Suppressor macrophage (primary cell): ENCODE measurements at places on chromosomes 1 and 21.

- no peak for DNase-seq
Measured at GRCh38 chr1:196558411-196558810, 49.8 kb downstream of the KCNT2 start.

DNA sequence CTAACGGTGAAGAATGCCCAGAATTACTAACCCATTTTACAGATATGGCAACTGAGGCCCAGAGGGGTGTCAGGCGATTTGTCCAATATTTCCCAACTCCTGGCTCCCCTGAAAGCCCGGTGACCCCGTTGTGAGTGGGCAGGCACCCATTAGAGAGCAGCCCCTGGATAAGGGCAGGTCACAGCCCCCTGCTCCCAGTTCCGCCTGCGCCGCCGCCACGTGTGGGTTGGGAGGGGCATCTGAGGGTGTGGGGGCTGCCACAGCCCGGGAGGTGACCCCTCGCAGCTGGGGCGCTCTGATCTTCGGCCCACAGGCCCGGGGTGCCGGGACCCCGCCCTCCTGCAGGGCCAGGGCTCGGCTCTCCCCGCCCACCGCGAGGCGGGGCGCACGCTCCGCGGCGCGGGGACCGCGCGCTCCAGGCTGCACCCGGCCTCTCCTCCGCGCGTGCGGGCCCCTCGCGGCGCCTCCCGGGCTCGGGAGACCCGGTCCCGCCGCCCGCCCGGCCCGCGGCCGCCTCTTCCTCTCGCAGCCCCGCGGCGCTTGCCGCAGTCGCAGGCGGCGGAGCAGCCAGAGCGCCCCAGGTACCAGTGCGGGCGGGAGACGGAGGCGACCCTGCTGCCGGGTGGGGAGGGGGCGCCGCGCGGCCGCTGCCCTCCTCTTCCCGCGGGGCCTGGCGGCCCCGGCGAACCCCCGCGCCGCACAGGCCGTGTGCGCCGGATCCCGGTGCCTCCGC is at the start of gene HTR6:
Gene HTR6 (plus strand): TSS at position 423 of the 733 bp plus-strand sequence. CDS start 879 bp downstream, outside the sequence.
- DNase-seq = no peak

- DNase-seq = no peak
Measured at GRCh38 chr1:204463125-204464060, 31.2 kb downstream of the PIK3C2B start.

- no peak for DNase-seq
Measured at GRCh38 chr1:77636864-77637263, 45.6 kb downstream of the ZZZ3 start.
